ENCODE measurements at places on chromosomes 3 and 15.
A peak's percentile ranks its signal among the peaks of the same experiment; 100 is the strongest.

- no peak overlapping the region for H3K27ac ChIP-seq
- H3K4me3 ChIP-seq, result no peak overlapping the region
- no peaks in the 10 kb centered on the region for H3K36me3 ChIP-seq
- H3K27me3 ChIP-seq, result no peaks in the 10 kb centered on the region
- no peak for DNase-seq
Observed at GRCh38 chr15:33670567-33670966, 297.7 kb upstream of the CHRM5 start.

DNA sequence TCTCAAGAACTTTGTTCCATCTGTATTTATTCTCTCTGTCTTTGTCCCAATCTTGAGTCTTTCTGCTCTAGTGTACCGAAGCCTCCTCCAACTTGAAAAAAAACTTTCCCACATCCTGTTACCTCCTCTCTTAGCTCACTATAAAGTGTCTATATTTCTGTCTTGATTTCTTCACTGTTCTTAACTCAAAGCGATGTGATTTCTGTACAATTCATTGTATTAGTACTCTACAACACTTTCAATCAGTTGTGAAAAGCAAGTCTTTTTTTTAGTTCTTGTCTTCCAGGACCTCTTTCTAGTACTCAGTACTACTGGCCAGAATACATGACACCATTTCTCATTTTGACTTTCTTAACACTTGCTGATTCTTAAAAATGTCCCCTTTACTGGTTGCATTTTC, 353.5 kb upstream of the SATB1 start:
- H3K4me3 ChIP-seq, result no peak overlapping the region
- no peaks in the 10 kb centered on the region for H3K27me3 ChIP-seq
- no peaks in the 10 kb centered on the region for H3K36me3 ChIP-seq
- no peak overlapping the region for H3K27ac ChIP-seq
- no peak for DNase-seq
- H3K4me1 ChIP-seq, result no peaks in the 10 kb centered on the region

DNA sequence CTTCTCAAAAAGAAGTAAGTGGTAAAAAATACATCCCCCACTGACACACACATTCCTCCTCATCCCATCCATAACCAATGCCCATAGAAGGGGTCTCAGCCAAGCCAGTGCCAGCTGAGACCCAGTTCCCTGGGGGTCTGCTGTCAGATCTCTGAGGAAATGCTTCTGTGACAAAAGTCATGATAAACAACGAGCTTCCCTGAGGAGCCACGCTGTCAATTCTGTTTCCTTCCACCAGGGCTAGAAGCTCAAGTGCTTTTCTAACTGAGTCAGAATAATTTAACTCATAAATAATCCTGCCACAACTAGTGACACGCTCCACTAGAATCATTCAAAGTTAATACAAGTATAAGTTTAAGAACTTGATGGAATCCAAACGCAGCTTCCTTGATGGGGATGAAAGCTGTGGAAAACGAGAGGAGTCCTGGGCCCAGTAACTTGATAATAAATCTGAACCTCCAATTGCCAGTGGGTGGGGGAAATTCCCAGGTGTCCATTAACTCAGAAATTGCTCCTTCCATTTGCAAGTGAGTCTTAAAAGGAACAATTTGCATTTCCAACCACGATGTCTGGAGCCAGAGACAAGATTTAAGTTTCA, 348.7 kb upstream of the LMCD1 start:
- no peaks in the 10 kb centered on the region for H3K4me1 ChIP-seq
- no peaks in the 10 kb centered on the region for H3K27me3 ChIP-seq
- DNase-seq, result no peak
- no peak overlapping the region for H3K27ac ChIP-seq
- H3K36me3 ChIP-seq, result no peaks in the 10 kb centered on the region
- no peak overlapping the region for H3K4me3 ChIP-seq

DNA sequence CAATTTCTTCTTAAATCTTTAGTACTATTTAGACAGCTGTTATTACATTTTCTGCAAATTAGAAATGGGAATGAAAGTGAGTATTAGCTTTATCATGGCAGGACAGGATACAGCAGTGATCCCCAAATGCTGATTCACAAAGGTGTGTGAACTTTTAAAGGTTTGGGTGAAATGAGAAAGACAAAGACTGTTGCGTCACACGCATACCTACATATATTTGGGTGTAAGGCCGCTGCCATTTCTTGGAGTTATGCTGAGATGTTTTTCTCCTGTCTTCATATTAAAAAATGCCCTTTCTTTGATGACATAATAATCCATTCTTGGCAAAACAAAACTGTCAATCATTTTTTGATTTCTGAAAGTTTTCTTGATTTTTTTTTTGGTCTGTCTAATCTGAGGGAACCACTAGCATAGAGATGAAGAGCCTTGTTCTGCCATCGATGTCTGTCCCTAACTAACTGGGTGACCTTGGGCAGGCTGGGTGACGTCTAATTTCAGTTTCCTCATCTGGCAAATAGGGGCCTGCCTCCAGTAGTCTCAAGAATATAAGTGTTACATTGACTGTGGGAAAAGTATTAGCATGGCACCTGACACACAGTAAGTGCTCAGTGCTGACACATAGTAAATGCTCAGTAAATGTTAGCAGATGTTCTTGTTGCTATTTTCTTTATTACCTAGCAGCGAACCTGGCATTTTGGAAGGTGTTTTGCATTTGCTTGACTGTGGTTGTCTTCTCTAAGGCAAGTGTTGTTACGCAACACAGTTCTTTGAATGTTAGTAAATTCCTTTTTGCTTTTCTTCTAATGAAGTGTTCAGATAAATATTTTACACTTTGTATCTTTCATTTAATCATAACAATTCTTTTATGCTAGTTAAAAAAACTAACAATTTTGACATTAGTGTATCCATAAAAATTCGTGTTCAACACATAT, 5.0 kb downstream of the MITF start:
- no peaks in the 10 kb centered on the region for H3K36me3 ChIP-seq
- H3K27me3 ChIP-seq, result no peaks in the 10 kb centered on the region
- peaks cover 7% of the 10 kb centered on the region for H3K4me1 ChIP-seq
- DNase-seq, result no peak
- H3K27ac ChIP-seq, result no peak overlapping the region

DNA sequence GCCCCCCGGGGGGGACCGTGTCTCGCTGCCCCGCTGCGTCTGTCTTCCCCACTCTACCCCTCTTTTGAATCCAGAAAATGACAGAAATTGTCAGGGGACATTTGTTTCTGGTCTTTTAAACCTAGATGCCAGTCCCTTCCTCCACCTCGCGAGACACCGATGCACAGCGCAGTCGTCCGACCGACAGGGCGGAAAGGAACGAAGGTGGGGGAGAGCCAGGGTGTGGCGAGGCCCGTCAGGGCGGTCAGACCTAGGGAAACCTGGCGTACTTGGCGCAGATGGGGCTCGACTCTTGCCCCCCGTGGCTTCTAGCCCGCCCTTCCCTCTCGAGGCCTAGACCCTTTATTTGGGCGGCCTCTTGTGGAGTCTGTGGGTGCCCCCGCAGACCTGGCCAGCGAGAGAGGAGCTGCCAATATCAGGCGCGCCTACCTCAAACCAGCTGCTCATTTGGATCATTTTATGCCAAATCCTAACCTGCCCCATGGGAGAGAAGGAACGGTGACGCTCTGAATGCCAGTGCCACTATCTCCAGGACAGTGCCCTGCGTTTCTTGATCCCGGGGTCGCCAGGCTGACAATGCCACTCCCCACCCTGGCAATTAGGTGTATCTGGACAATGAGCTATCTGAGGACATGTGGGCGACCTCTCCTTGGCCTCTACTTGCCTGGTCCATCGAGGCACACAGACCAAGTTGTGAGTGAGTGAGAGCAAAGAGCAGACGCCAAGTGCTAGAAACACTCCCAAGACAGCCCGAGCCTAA, 500 bp upstream of the RAB6B start:
- H3K27me3 ChIP-seq, result peaks cover 13% of the 10 kb centered on the region
- no peak for DNase-seq
- no peak overlapping the region for H3K27ac ChIP-seq
- H3K4me3 ChIP-seq, result peak overlapping the region; percentile 71
- H3K4me1 ChIP-seq, result peaks cover 4% of the 10 kb centered on the region

- no peaks in the 10 kb centered on the region for H3K27me3 ChIP-seq
- H3K27ac ChIP-seq, result no peak overlapping the region
- H3K4me3 ChIP-seq, result no peak overlapping the region
- DNase-seq, result no peak
- peaks cover 1% of the 10 kb centered on the region for H3K36me3 ChIP-seq
Observed at GRCh38 chr15:48466820-48467219, 135.6 kb downstream of the DUT start.

GRCh38 chr3:184648636-184649035, 63.2 kb downstream of the MAGEF1 start:
- no peak overlapping the region for H3K4me3 ChIP-seq
- no peak overlapping the region for H3K27ac ChIP-seq
- peaks cover 21% of the 10 kb centered on the region for H3K4me1 ChIP-seq

- H3K36me3 ChIP-seq, result no peaks in the 10 kb centered on the region
- H3K27ac ChIP-seq, result peak overlapping the region; percentile 34
- DNase-seq, result no peak
- peaks cover 14% of the 10 kb centered on the region for H3K4me1 ChIP-seq
- no peak overlapping the region for H3K4me3 ChIP-seq
Observed at GRCh38 chr3:14414846-14415464, 12.5 kb downstream of the SLC6A6 start.

DNA sequence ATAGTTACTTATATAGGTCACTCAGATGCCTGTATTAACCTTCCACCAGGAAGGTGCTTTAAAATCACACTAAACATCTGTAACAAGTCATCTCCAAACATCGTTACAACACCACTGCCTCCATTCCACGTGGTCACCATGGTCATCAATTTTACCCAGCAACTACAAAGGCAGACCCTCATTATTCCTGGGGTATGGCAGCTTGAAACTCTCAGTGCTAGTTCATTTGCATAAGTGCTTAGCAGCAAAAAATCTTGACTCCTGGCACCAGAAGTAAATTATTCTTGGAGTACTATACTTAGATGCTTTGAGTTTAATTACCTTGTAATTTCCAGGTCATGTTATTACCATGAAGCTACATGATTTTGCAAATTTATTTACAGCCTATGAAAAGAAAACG, 250.6 kb downstream of the KBTBD8 start:
- H3K4me1 ChIP-seq, result no peaks in the 10 kb centered on the region
- no peak overlapping the region for H3K4me3 ChIP-seq
- no peaks in the 10 kb centered on the region for H3K27me3 ChIP-seq
- no peak overlapping the region for H3K27ac ChIP-seq

DNA sequence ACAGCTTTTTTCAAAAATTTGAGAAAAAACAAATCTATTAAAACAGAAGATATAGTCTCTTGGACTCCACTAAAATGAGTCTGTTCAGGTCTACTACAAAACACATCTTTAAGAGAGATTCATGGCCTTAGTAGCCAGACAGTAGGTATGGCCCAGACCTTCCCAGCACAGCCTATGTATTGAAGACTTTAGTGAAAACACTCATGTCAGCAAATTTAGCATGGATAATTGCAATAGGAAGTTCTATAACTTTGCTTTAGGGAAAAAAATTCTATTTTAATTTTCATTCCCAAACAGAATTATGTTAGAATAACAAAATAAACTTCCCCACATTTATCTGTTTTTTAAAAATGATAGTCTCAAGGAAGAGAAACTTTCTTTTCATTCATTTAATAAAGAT, 976.6 kb downstream of the FHIT start:
- no peaks in the 10 kb centered on the region for H3K36me3 ChIP-seq
- H3K27ac ChIP-seq, result no peak overlapping the region
- DNase-seq, result no peak
- H3K27me3 ChIP-seq, result no peaks in the 10 kb centered on the region

- H3K27ac ChIP-seq, result no peak overlapping the region
- no peaks in the 10 kb centered on the region for H3K27me3 ChIP-seq
Observed at GRCh38 chr3:13095408-13095937, 22.2 kb upstream of the IQSEC1 start.

DNA sequence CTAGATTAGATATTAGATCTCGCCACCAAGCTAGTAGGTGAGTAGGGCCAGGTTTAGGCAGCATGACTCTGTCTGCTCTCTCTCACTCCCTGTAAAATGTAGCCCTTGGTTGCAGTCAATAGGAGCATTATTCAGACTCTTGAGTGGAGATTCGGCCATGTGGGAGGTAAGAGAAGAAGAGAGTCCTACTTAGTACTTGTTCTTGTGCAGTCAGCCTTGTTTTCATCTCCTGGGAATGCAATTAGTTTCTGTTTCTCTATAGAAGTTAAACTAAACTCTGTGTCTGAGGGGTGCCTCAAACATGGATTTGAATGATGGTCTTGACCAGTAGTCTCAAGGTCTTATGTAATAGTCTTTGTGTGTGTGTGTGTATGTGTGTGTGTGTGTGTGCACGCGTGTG, 229.5 kb upstream of the DPH6 start:
- no peak overlapping the region for H3K27ac ChIP-seq

GRCh38 chr3:155321418-155321817, 27.9 kb upstream of the STRIT1 start:
- no peaks in the 10 kb centered on the region for H3K4me1 ChIP-seq
- no peak for DNase-seq
- H3K36me3 ChIP-seq, result no peaks in the 10 kb centered on the region
- no peaks in the 10 kb centered on the region for H3K27me3 ChIP-seq
- no peak overlapping the region for H3K4me3 ChIP-seq

DNA sequence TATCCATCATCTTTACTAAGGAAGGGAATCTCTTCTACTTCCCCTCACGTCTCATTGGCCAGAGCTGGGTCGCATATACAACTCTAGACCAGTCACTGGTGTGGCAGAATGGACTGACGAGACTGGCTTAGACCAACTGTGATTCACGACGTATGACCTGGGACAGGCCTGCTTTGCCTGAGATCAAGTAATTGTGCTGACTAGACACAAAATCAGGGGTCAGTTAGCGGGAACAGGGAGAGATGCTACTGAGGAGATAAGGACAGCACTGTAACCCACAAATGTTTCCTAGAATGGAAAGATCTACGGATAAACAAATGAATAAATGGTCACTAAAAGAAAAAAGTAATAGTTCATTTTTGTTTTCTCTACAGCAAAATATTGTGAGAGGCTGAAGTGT, 308.3 kb downstream of the MAGI1 start:
- H3K27me3 ChIP-seq, result no peaks in the 10 kb centered on the region
- no peak overlapping the region for H3K27ac ChIP-seq
- H3K4me1 ChIP-seq, result peaks cover 32% of the 10 kb centered on the region
- no peaks in the 10 kb centered on the region for H3K36me3 ChIP-seq

- H3K27ac ChIP-seq, result no peak overlapping the region
- H3K4me1 ChIP-seq, result no peaks in the 10 kb centered on the region
- H3K4me3 ChIP-seq, result no peak overlapping the region
- peak; percentile 97 for DNase-seq
- H3K27me3 ChIP-seq, result no peaks in the 10 kb centered on the region
Observed at GRCh38 chr3:69579306-69580041, 159.8 kb upstream of the MITF start.

GRCh38 chr3:173735841-173736240, 338.3 kb downstream of the NLGN1 start:
- H3K27ac ChIP-seq, result no peak overlapping the region
- H3K4me1 ChIP-seq, result no peaks in the 10 kb centered on the region
- H3K36me3 ChIP-seq, result no peaks in the 10 kb centered on the region
- no peak overlapping the region for H3K4me3 ChIP-seq
- DNase-seq, result no peak

- DNase-seq, result no peak
- no peaks in the 10 kb centered on the region for H3K4me1 ChIP-seq
- H3K27me3 ChIP-seq, result no peaks in the 10 kb centered on the region
- H3K27ac ChIP-seq, result no peak overlapping the region
- no peaks in the 10 kb centered on the region for H3K36me3 ChIP-seq
- no peak overlapping the region for H3K4me3 ChIP-seq
Observed at GRCh38 chr3:182370949-182371348, 422.4 kb upstream of the ATP11B start.

GRCh38 chr15:30063835-30064546, 18.8 kb upstream of the GOLGA8J start:
- H3K4me3 ChIP-seq, result no peak overlapping the region
- no peaks in the 10 kb centered on the region for H3K27me3 ChIP-seq
- H3K27ac ChIP-seq, result no peak overlapping the region
- no peak for DNase-seq
